ENCODE measurements at places on chromosomes 1 and 21.

- no peak for DNase-seq
These were observed 19.7 kb upstream of the TBX15 start for GRCh38 chr1:119007670-119008482.

DNA sequence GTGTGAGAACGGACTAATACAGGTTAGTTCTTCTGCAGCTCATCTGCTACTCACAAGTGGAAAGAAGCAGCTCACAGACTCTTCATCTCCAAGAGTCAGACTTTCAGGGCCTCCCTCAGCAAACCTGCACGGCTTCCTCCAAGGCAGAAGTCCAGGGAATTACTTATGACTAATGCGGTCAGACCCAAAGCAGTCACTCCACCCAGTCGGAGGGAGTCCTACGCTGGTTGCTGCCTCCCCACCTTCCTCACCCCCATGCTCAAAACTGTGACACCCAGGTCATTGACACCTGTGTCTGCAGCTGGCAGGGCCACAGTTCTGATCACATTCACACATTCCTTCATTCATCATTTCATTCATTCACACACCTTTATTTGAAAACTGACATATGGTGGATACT is 38.4 kb upstream of the PRDM2 start:
- DNase-seq, result no peak

GRCh38 chr1:47558601-47559593 is 121.1 kb downstream of the FOXD2 start:
- no peak for DNase-seq

DNA sequence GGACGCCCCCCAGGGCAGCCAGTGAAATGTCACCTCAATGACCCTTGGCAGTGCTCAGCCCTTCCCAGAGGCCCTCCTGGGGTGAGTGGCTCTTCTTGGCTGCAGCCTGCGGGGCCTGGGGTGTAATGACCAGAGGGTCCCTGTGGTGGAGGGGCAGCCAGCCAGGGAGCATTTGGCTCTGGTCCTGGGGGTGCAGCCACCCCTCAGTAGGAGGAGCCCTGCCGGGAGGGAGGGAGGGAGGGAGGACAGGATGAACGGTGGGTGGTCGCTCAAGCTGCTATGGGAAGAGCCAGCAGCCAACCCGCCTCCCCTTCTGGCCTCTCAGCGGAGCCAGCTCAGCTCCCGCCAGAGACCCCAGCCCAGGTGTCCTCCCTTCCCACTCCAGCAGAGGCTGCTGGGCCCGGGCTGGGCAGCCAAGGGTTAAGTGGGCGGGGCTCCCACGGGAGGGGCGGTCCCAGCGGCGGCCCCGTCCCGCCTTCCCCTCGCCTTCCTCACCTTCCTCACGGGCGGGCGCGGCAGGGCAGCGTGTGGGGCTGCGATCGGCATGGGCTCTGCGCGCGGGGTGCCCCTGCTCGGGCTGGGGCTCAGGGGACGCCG is 9.0 kb upstream of the PLCH2 start:
- peak; percentile 66 for DNase-seq

DNA sequence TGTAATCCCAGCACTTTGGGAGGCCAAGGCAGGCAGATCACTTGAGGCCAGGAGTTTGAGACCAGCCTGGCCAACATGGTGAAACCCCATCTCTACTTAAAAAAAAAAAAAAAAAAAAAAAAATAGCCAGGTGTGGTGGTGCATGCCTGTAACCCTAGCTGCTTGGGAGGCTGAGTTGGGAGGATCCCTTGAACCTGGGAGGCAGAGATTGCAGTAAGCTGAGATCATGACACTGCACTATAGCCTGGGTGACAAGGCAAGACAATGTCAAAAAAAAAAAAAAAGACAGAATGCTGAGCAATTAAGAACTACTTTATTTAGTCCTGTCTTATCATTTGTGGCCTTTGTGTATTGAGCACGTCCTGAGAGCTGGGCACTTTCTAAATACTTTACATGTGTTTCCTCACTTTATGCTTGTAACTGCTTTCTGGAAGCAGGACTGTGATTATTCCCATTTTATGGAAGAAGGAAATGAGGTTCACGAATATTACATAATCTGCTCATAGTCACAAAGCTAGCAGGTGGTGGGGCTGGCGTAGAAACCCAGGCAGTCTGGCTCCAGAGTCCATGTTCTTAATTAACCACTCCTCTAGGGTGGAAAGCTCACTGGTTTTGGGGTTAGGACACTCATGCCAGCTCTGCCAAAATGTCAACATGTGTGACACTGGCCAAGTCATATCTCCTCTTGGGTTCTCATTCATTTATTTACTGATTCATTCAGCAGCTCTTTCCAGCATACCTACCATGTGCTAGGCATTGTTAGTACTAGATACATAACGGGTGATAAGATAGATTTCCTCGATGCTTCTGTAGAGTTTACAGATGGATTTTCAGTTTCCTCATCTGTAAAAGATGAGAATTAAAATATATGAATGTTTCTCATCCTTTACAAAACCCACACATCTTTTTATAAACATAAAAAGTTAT is 57.7 kb downstream of the DDR2 start:
- peak; percentile 62 for DNase-seq

- DNase-seq, result peak; percentile 100
These were observed 9.8 kb downstream of the EDN2 start for GRCh38 chr1:41474490-41475271.

GRCh38 chr1:112141301-112141700 is 151.8 kb upstream of the KCND3 start:
- DNase-seq, result no peak

DNA sequence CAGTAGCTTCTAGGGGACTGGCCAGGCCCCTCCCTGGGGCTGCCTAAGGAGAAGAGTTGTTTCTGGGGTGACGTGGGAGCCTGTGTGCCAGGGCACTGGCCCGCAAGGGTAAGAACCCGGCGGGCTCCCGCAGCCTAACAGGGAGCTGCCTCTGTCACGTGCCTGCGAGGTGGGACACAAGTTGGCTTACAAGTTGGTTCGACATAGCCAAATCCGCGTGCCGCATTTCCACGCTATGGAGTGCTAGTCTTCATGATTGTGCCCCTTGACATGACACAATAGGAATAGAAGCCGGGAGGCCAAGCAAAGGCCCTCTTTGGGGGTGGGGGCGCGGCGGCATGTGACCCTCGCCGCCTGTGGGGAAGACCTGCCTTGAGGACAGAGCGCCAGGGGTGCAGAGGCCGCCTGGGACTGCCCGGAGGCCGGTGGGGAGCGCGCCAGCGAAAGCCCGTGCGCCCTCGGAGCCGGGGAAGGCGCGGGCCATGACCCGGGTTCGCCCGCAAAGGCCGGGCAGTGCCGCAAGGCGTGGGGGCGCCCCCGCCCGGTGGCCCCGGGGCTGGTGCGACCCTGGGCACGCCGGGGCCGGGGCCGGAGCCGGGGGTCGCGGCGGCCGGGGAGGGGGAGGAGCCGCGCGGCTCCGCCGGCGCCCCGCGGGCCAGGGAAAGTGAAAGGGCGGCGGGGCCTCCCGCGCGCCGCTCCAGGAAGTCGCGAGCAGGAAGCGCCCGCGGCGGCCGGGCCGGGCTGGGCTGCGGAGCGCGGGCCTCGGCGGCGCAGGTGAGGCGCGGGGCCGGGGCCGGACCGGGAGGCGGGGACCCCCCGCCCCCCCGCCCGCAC is at the start of gene SLC37A1:
TSS of gene SLC37A1 (plus strand) at position 702 of the 834 bp plus-strand sequence. CDS start 4,603 bp downstream, outside the sequence.
- DNase-seq, result no peak

GRCh38 chr1:247440001-247440620 is 17.8 kb downstream of the OR2B11 start:
- no peak for DNase-seq

DNA sequence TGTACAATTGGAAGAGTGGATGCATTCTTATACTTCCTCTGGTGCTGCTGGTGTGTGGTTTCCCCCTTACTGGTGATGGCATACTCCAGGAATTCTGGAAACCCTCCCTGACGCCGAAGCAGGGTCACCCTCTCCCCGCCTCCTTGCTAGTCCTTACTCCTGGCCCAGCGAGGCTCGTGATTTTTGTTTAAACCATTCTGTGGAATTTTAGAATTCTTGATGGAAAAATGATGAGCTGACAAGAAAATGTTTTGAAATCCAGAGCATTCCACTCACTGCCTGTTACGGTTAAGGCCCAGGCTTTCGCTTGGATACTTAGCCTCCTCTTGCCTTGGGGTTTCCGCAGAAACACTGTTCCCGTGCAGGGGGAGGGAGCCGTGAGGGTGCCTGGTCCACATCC is 41.1 kb downstream of the IL6R start:
- DNase-seq, result no peak

- no peak for DNase-seq
These were observed 122.5 kb upstream of the C1orf87 start for GRCh38 chr1:60196026-60196425.

DNA sequence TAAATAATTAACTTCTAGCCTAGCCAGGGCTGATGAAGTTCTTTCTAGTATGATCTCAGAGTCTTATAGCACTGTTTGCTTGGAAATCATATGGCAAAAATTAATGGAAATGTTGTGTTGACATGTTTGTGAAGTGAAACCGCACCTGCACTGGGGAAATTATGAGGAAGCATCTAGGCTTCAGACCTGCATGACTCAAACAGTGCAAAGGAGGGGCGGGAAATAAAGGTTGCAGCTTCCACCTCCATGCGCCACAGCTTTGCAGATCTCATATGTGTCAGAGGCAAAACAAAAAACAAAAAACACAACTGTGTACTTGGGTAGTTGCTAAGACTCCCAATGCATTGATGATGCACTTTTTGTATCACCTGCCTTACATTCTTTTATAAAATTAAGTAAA is 1080.6 kb downstream of the PLA2G4A start:
- DNase-seq, result no peak

DNA sequence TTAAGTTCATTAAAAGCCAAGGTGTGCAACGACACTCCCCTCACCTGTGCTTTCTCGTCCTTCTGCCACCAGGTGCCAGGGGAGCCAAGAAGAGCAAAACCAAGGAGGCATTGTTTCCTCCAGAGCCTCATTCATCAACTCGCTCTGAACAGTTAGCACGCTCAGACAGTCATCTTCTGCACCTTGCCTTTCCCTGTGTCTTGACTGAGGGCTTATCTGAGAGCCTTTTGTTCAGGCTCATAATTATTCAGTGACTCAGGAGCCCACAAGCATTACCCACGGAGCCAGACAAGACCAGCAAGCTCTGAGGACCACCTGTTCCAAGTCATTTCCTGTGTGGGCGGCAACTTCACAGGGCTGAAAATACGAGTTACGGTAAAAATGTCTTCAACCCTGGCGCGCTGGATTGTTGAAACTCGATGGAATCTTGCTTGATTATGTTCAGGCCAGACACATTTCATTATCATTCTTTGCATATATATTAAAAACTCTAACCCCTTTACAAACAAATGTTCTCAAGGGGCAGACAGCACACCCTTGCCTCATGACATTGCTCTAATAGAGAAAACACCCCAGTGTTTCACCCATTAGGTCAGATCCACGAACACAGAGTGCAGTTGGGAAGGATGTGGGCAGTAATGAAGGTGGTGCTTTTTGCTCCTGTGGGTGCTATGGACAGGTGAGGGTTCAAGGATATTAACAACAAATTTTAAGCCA is 89.7 kb upstream of the RUNX1 start:
- no peak for DNase-seq

DNA sequence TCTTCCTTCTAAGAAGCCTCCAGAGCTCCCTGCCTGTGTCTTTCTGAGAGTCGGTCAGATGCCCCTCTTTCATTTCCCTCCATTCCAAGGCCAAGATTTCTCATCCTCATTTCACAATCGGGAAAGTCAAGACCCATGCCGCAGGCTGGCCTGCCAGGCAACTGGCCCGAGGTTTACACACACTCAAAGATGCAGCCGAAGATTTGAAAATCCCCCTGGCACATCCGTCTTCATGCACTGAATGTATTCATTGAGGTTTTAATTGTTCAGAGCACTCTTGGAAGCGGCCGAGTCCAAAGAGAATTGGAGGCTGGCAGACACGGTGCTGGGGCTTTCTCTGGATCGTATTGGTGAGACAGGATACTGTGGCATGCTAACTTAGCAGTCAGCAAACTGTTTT is 29.1 kb upstream of the SRP9 start:
- DNase-seq, result no peak

DNA sequence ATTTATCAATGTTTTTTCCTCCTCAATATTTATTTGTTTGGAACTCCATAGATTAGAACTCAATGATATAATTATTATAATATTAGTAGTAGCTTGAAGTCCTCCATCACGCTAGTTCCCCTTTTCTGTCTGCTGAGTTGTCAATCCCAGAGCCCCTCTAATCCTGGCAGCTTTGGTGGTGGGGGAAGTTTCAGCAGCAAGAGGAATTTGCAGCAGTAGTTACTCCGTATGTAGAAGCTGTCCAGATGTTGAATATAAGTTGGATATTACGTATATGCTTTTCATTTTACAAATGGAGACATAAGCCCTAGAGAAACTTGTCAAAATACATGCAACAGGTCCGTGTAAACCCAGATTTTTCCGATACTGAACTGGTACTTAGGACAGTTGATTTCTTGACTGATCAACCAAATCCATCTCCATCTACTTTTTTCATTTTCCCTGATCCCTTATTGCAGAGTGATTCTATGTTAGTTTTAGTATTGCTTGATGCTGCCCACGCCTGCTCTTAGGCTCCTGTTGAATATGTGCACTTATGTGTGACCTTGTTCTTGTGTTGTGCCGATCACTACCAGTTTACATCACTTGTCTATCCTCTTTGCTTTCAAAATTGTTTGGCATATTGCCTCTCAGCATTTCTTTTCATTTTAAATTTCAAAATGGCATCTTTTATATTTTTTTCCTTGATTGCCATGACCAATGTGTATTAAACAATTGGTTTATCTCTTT is 28.1 kb downstream of the SMAP2 start:
- DNase-seq, result no peak

DNA sequence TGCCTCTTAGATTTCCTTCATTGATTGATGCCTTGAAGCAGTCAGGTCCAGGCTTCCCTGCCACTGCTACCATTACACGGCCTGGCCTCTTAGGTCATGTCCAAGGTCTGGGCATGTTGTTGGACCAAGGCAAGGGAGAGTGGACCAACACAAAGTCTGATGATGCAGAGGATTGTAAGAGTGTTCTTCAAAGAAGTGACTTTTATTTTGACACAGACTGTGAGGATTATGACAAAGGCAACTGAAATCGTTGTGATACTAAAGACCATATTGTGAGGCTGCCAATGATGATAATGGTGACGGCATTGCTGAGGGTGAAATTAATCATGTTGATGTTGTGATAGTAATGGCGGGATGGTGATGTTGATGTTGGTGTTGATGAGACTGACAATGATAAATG is 149.5 kb downstream of the GRIK3 start:
- DNase-seq, result no peak

- DNase-seq, result no peak
These were observed 254.7 kb downstream of the NFIA start for GRCh38 chr1:61337037-61337436.

DNA sequence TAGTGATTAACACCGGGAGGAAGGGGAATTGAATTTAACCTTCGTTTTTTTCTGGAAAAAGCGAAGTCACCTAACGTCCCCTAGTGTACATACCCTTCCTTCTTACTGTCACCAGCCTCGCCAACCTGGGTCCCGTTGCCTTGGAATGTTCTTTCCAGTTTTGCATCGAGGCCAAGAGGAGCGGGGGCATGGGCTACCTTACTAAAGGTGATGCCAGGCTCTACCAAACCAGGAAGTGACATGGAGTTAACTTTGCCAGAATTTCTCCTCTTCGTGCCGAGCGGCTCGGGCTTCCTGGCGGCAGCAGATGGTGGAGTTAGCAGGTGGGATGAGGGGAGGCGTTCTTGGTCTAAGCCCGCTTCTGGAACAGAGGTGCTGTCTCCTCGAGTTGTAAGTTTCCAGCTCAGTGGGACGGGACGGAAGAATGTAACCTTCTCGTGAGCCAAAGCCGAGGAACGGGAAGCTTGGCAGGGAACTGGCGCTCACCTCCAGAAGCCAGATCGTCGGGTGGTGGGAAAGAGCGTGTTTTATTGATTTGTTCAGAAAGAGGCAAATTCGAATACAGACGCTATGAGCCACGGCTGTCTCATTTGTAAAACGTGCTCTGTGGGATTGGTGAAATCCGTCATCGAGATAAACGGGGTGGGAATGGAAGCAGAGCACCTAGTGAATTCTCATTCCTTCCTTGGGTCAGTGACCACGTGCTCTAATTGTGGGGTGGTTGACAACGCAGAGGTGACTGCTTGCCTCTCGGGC is 486 bp downstream of the NIPAL3 start:
- DNase-seq, result peak; percentile 16

All from NCI-H446 (cell line).